BJ (cell line): ENCODE measurements at places on chromosomes 5 and 9. TPM values are rescaled to one million over a fixed set of nuclear protein-coding genes. Genes with fewer than 3 reads are reported as not detected.

Gene EGFLAM
- polyA plus RNA-seq = 3.9 and 5.6 TPM in 2 replicates

Gene ZNF883
- 0.53 and 1.3 TPM in 2 replicates for polyA plus RNA-seq

GRCh38 chr5:6737043-6737941, 24.1 kb downstream of the TENT4A start:
- no peak for DNase-seq

DNA sequence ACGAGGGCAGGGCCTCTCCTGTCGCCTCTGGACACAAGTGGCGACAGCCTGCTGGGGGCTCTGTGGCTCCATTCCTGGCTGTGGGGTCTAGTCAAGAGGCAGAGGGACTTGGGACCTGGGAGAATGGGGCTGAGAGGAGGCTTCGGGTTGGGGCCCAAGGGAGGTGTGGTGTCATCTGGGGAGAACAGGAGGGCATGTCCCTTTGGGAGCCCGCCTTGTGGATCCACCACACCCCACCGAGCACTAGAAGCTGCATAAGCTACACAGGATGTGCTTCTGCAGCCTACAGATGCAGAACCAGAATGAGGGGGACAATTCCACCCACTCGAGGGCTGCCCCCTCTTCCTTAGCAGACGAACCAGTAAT, 3.9 kb upstream of the MAN1B1 start:
- DNase-seq = no peak

Gene ZFP2
- polyA plus RNA-seq = 0.17 and 0.32 TPM in 2 replicates

Gene TXN
- polyA plus RNA-seq = 290 and 475 TPM in 2 replicates
